ENCODE measurements at places on chromosomes 5 and 9. TPM values are rescaled to one million over a fixed set of nuclear protein-coding genes. Genes with fewer than 3 reads are reported as not detected.

Gene OLFML2A
- 43.0 TPM for total RNA-seq

Gene OR1J2
- not detected for total RNA-seq

DNA sequence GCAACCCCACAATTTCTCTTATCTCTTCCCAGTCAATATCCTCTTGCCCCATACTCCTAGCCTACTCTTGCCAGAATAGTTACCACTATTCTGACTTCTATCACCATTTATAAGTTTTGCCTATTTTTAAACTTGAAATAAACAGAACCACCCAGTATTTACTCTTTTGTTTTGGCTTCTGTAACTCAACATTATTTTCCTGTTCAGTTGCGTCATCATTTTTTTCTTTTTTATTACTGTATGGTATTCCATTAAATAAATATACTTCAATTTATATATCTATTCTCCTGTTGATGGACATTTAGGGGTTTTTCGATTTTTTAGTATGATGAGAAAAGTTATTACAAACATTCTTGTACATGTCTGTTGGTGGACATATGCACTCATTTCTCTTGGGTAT lies 62.6 kb upstream of the ERBIN start:
- ATAC-seq: no peak

DNA sequence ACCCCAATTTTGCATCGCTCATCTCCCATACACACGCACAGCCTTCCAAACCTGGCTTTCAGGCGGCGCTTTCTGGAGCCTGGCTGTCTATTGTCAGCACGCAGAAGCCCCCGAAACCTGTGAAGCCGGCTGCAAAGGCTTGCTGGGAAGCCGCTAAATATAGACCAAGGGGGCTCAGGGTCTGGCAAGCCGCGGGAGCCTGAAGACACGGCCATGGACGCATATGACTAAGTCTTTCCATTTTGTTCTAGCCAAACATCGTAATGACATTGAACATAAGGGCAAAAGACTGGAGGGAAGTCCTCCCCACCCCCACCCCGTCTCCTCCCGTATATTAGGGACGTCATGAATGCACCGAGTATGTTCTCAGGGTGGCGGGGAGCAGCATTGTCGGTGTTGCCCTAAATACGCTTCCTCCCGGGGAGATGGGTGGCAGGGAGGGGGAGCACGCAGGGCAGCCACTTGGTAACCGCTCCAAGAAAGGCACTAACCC lies 1.1 kb downstream of the CTNND2 start:
- ATAC-seq: no peak

Gene DND1
- total RNA-seq: not detected

GRCh38 chr5:10120934-10121333 lies 128.8 kb downstream of the ATPSCKMT start:
- ATAC-seq: no peak

- ATAC-seq: no peak
Measured at GRCh38 chr9:131701789-131702337, 38.0 kb downstream of the RAPGEF1 start.

- ATAC-seq: no peak
Measured at GRCh38 chr5:75192804-75193203, 43.9 kb downstream of the ANKRD31 start.

Gene ROR2
- 61.0 TPM for total RNA-seq

Gene CTXN3
- not detected for total RNA-seq

GRCh38 chr5:97627272-97627671 lies 444.2 kb upstream of the RIOK2 start:
- no peak for ATAC-seq

DNA sequence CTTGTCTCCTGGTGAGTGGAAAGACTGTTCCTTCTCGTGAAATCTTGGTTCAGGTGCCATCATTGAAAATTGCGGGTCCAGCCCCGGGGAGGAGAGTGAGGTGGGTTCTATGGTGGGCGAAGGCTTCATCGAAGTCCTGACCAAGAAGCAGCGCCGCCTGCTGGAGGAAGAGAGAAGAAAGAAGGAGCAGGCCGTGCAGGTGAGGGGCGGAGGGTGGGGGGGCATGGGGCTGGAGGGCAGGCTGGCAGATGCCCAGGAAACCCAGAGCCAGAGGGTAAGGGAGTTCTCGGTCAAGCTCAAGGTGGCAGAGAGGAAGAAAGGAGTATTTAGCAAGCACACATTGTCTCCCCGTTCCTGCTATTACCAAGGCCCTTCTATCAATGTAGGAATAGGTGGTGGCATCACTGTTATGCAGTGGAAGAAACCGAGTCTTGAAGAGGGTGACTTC lies 24.3 kb upstream of the POMT1 start:
- ATAC-seq: no peak

DNA sequence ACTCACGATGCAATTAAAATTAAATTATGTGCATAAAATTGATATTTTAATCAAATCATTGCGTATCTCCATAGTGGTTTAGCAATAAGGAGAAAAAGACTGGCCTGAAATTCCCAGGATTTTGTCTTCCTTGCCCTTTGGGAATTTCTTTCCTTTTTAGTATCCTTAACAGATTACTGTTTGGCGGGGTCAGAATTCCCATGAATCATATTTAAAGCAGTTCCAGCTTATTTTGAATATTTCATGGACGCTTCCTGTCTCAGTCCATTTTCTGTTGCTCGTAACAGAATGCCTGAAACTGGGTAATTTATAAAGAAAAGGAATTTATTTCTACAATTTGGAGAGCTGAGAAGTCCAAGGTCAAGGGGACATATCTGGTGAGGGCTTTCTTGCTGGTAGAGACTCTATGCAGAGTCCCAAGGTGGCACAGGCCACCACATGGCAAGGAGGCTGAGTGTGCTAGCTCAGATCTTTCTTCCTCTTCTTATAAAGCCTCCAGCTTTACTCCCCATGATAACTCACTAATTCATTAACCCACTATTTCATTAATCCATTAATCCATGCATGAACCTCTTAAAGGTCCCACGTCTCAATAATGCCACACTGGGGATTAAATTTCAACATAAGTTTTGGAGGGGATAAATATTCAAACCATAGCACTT lies 37.8 kb downstream of the CDH6 start:
- ATAC-seq: no peak

GRCh38 chr5:20601678-20602100 lies 613.7 kb upstream of the CDH18 start:
- ATAC-seq: no peak

DNA sequence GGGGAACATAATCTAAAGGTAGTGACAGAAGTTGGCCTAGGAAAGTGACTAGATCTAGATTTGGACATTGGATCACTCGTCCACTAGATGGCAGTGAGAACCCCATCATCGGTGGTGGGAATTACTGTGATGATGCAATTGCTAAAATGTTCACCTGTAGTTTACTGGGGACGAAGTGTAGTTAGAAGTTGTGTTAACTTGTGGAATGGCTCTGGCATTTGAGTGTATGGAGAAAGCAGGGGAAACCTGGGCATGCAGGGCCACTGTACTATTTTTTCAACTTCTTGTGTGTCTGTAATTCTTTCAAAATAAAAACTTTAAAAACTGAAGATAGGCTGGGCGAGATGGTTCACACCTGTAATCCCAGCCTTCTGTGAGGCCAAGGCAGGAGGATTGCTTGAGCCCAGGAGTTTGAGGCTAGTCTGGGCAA lies 75.5 kb downstream of the PHAX start:
- peak; percentile 67 for ATAC-seq

Gene F2RL1
- 0.81 TPM for total RNA-seq

DNA sequence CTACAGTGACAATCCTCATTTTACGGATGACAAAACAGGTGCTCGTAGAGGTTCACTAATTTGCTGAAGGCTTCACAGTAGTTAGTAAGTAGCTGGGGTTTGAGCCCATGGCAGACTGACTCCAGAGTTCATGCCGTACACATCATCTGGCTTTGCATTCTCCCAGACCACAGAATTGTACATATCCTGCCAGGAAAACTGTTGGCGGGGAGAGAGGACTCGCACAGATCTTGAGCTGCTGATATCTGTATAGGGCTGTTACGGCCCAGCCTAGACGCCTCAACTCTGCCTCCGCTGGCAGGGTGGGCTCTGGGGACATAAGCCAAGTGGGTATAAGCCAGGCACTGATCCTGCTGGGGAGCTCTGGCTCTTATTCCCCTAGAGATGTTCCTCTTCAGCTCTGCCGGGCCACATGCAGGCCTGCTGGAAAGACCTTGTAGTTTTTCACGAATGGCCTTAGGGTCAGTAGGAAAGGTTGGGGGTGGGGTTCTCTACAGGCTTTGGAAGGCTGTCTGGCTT lies 16.3 kb downstream of the LARP1 start:
- peak; percentile 39 for ATAC-seq

- ATAC-seq: no peak
Measured at GRCh38 chr9:123081824-123082223, 48.4 kb downstream of the GPR21 start.

DNA sequence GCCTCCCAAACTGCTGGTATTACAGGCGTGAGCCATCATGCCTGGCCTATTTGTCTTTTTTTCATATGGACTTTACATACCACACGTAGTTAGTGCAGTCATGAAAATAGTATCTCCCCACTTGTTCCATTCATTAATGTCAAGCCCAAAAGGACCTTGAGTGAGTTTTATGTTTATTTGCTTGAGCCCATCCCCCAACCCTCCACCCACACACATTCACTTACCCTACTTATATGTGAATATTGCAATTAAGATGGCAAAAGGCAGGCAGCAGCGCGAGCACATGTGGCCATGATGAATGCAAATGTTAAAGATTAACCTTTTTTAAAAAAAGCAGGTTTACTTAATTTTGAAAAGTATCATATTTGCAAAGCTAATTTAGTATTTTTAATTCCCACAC lies 24.9 kb upstream of the PIK3R1 start:
- ATAC-seq: no peak

GRCh38 chr5:61251874-61252642 lies 80.0 kb upstream of the ZSWIM6 start:
- ATAC-seq: no peak

DNA sequence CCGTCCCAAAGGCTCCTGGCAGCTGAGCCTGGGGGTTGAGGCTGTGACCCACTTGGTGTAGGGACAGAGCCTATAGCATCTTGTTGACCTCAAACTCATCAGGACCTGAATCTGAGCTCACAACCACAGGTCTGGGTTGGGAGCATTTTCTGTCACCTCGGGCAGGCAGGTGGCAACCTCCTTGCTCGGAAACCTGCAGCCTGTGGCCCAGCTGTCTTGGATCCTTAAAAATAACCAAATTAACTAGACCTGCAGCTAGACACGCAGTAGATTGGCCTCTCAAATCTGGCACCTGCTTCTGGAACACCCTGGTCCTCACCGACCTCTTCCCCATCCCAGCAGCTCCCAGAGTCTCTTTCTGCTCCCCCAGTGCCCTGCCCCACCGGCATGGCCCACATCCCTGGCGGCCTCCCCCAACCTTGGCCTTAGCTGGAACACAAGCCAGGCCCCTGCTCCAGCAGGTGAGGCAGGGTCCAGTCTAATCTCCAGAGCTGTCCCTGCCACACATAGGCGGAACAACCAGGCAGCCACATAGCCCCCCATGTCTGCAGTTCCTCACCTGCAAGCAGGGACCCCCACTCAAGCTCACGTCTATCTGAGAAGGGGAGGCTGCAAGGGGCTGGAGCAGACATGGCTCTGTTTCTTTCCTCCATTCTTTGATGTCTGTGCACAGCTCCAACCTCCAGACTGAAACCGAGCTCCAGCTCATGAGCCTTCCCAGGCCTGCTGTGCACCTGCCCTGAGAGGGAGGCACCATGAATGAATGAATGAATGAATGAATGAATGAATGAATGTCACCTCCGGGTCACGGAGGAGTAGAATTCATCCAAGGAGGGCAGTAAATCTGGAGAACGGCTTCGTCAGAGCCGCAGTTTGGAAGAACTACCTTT lies 28.3 kb downstream of the PAEP start:
- no peak for ATAC-seq

All from gastroesophageal sphincter (tissue), 4 donors.